ENCODE measurements at places on chromosomes 4 and X. TPM values are rescaled to one million over a fixed set of nuclear protein-coding genes. Genes with fewer than 3 reads are reported as not detected.
A peak's percentile ranks its signal among the peaks of the same experiment; 100 is the strongest.

The FGA gene
- not detected for total RNA-seq

The UNC5C gene
- not detected for total RNA-seq

The GAGE12J gene
- not detected for total RNA-seq

The RTL9 gene
- not detected for total RNA-seq

The ETDA gene
- total RNA-seq, result not detected

The PRRG3 gene
- not detected for total RNA-seq

The TRIM60 gene
- not detected for total RNA-seq

The ADGRG4 gene
- total RNA-seq, result not detected

The PNMA5 gene
- total RNA-seq, result not detected

The SPANXA1 gene
- total RNA-seq, result not detected

The VCX3B gene
- not detected for total RNA-seq

The SPCS3 gene
- 253 TPM for total RNA-seq

The AGTR2 gene
- total RNA-seq, result not detected

The XAGE1B gene
- total RNA-seq, result not detected

The IL3RA gene
- total RNA-seq, result not detected

The SPANXN3 gene
- total RNA-seq, result not detected

The UGT2B15 gene
- total RNA-seq, result not detected

DNA sequence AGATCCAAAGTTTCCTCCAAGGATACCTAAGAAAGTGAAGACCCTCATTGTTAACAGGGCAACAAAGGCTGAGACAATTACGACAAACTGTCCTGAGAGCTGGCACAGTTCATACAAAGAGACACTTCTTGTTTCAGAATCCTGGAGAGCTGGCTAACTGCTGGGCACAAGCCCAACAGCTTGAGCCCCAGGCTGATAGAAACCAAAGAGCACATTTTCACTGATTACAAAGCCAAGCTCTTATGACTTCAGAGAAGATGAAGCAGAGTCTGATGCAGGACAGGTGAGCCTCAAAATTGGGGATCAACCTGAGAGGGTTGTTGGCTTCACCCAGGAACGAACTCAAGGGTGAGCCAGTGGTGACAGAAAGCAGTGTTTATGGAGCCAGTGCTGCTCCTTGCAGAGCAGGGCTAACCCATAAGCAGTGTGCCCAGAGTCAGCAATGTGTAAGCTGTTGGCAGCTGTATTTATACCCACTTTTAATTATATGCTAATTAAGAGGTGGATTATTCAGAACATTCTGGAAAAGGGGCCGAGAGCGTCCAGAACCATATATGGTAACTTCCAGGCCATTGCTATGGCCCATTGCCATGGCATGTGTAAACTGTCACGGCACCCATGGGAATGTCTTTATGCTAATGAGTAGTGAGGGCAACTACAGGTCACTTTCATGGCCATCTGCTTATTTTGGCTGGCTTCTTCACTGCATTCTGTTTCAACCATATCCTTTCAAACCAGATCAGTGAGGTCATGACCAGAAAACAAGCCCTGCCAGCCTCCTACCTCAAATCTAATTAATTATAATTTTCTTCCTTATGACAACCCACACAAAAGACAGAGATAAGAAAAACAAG is 183.7 kb downstream of the EVC2 start:
- no peak for DNase-seq

DNA sequence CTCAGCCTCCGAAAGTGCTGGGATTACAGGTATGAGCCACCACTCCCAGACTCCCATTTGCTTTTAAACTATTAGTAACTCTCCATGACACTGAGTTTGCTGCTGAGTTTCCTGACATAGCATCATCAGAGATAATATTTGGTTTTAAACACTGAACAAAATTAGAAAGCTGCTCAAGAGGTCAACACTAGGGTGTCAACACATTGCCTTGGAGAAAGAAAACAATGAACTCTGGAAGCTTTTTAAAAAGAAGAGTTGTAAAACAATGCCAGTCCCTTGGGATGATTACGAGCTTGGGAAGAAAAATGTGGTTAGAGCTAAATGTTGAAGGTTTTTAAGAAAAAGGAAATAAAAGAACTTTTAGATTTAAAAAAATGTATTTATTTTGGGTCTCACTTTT is 264.8 kb downstream of the CAMK2D start:
- no peak for DNase-seq

GRCh38 chr4:20126906-20127305 is 124.8 kb upstream of the SLIT2 start:
- DNase-seq, result no peak

DNA sequence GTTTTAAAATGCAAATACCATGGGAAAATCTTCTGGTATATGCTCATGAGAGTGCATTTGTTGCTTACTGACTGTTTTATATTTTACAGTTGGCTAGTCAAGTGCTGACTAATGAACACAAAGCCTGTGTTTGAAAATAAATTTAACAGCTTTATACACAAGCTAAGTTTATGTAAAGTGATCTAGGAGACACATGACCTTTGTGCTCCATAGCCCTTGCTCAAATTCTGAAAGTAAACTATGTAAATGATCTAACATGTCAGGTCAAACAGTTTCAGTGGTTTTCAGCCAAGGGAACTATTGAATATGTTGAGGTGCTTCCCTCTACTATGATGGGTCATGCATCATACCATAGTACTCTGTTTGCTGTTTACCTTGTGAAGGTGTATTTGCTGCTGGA is 36.7 kb downstream of the DIAPH2 start:
- DNase-seq, result no peak

- no peak for DNase-seq
Observed at GRCh38 chr4:24603343-24603742, 19.0 kb upstream of the DHX15 start.

DNA sequence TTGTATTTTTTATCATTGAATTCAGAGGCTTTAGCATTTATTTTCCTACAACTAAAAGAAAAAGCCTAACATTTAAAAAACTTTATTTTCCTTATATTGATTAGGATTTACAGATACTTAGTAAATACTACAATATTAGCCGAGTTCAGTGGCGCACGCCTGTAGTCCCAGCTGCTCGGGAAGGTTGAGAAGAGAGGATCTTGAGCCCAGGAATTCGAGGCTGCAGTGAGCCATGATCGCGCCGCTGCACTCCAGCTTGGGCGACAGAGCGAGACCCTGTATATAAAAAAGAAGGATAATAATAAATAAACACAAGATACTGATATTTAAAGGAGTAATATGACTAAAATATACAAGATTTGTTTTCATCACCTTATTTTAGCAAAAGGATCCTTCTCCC is 681 bp upstream of the UPF3B start:
- DNase-seq, result no peak

DNA sequence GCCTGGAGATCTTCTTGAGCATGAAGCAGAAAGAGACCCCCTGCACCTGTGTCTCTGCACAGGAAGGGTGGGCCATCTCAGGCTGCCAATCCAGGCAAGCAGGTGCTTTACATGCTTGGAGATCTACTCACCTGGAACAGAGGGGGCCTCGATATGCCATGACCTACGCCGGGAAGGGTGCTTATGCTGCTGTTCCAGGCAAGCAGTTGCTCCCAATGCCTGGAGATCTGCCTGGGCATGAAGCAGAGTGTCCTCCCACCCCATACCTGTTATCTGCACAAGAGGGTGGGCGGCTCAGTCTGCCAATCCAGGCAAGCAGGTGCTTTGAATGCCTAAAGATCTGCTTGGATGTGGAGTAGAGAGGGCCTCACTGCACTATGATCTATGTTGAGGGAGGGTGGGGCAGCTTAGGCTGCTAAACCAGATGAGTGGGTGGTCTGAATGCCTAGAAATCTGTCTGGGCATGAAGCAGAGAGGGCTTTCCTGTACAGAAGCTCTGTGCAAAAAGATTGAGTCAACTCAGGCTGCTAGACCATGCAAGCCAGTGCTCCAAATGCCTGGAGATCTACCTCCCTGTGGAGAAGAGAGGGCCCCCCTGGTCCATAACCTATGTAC is 104.5 kb upstream of the QRFPR start:
- no peak for DNase-seq

DNA sequence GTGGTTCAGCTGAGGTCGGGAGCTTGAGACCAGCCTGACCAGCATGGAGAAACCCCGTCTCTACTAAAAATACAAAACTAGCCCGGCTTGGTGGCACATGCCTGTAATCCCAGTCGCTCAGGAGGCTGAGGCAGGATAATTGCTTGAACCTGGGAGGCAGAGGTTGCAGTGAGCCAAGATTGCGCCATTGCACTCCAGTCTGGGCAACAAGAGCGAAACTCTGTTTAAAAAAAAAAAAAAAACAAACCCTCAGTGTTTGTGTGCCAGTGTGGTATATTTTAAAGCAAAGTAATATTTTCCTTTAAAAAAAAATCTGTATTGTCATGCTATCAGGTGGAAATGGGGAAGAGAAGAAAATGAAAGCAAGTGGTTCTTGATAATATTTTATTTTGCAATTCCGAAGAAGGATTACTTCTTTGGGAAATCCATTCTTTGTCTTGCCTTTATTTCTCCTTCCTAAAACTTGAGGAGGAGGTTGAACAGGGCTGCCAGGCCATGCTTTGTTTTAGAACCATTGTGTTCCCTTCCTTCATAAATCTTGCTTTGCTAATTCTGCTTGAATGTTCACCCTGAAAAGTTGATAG is 14.4 kb downstream of the ALG13 start:
- DNase-seq, result no peak

DNA sequence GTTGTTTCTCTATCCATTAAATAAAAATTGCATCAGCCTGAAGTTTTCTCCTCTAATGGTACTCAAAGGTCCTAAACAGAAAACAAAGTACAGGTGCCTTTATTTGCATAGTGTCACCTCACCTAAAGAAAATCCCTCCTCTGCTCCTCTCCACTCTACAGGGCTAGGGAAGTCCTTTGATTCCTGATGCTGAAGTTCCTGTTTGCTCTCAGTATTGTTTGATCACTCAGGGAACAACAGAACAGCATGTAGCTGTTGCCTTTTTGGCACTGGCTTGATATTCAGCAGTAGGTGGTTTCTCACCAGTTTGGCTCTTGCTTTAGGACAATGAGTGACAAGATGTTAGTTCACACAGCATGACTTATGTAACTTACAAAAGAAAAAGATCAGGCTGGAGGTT is 156.2 kb upstream of the SLC7A11 start:
- no peak for DNase-seq

- no peak for DNase-seq
Observed at GRCh38 chr4:117907646-117908045, 126.6 kb upstream of the NDST3 start.

GRCh38 chrX:39762266-39762841 is 335.4 kb downstream of the BCOR start:
- no peak for DNase-seq

- DNase-seq, result no peak
Observed at GRCh38 chrX:14015941-14016340, 13.8 kb downstream of the GEMIN8 start.

- DNase-seq, result no peak
Observed at GRCh38 chr4:37719021-37719420, 32.8 kb upstream of the RELL1 start.

GRCh38 chr4:144208074-144208473 is 67.6 kb upstream of the GYPA start:
- DNase-seq, result no peak

- DNase-seq, result peak; percentile 49
Observed at GRCh38 chrX:69285881-69286564, 120.8 kb upstream of the PJA1 start.

- no peak for DNase-seq
Observed at GRCh38 chr4:12286351-12286750, 857.7 kb upstream of the HS3ST1 start.

DNA sequence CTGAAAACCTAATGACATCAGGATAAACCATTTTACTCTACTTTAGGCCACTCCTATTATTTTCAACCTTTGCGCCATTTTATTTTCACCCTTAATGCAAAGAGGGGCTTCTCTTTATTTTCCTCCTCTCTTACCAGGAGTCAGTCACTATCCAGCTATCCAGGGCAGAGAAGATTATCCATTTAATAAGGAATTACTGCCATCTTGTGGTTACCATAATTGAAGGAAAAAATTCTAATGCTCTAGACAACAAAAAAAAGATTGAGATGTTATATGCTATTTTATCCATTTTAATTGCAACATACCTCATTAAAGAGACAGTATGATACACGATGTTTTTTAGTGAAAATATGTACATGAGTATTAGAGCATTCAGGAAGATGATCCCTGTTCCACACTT is 514.5 kb upstream of the FAM241A start:
- DNase-seq, result peak; percentile 3

DNA sequence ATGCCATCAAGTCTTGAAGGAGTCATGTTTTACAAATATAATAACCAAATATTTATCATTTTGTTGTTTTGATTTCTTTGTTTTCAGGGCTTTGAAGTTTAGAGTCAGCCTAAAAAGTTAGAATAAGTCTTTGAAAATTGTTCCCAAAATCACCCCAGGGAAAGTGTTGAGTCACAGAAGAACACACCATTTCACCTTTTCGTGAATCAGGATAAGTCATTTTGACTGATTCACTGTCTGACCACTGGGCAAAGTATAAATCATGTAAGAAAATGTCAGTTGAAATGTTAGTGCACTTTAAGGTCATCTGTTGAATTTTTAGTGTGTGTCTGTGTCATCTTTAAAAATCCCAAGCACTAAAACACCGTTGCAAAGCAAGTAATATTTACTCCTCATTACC is 1320.1 kb downstream of the RPA4 start:
- DNase-seq, result no peak

GRCh38 chr4:152325831-152326230 is 210.1 kb downstream of the FBXW7 start:
- DNase-seq, result no peak

GRCh38 chr4:80139671-80140070 is 57.6 kb upstream of the PRDM8 start:
- DNase-seq, result no peak

- no peak for DNase-seq
Observed at GRCh38 chrX:133232331-133232730, 14.2 kb upstream of the TFDP3 start.

DNA sequence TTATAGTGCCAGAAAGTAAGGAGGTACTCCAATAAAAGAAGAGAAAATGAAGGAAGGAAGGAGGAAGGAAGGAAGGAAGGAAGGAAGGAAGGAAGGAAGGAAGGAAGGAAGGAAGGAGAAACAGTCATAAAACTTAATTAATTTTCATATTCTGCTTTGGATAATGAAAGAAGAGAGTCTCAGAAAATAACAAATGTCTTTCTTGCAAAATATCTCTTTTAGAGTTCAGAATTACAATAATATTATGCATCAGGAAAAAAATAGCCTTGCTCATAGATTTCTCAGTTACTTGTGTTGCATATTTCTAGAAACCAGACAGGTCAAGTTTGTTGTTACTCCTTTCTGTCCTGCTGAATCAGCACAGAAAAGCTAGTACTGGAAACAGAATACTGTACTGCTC is 130.1 kb upstream of the DKK2 start:
- no peak for DNase-seq

- DNase-seq, result no peak
Observed at GRCh38 chrX:65406532-65406931, 128.1 kb downstream of the LAS1L start.

- no peak for DNase-seq
Observed at GRCh38 chr4:158873795-158874401, 105.1 kb downstream of the FNIP2 start.

- no peak for DNase-seq
Observed at GRCh38 chrX:155880586-155881157, 473 bp upstream of the VAMP7 start.

- DNase-seq, result no peak
Observed at GRCh38 chr4:168981460-168981859, 28.6 kb downstream of the CBR4 start.

GRCh38 chr4:10893395-10893794 is 208.8 kb upstream of the CLNK start:
- DNase-seq, result peak; percentile 5

Measured in OCI-LY7 (cell line).